ENCODE measurements at places on chromosomes 4 and X.

GRCh38 chr4:138673053-138673452 is 342.5 kb upstream of the NOCT start:
- DNase-seq: no peak

- no peak for DNase-seq
Observed at GRCh38 chr4:42359711-42360110, 37.6 kb upstream of the SHISA3 start.

DNA sequence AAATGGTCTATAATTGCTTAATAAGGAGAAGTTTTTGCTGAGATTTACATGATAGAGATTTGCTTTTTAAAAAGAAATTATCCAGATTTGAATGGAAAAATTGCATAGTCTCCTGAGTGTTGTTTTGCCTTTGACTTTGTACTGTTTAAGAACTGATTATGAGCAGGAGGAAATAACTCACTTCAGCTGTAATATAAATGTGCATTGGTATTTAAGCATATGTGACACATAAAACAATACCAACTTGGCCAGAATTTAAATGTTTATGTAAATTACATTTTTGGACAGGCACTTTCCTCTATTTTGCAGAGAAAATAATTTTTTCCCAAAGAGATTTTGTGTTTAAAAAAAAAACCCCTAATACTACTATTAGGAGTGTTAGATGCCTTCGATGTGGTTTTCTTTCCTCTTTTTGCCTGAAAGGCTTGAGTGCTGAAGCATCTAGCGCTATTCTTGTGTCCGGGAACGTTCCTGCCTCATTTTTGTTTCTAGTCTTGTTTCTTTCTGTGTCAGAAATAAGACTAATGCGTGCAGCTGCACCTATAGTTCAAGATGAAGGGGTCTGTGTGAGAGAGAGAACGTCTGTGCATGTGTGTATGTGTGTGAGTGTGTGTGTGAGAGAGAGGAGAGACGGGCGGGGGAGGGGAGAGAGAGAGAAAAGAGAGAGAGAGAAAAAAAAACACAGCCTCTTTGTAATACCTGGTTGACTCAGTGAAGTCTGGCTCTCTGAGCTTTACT is 60.8 kb downstream of the TBL1X start:
- no peak for DNase-seq

- DNase-seq: no peak
Observed at GRCh38 chrX:119734897-119735339, 23.5 kb upstream of the SOWAHD start.

DNA sequence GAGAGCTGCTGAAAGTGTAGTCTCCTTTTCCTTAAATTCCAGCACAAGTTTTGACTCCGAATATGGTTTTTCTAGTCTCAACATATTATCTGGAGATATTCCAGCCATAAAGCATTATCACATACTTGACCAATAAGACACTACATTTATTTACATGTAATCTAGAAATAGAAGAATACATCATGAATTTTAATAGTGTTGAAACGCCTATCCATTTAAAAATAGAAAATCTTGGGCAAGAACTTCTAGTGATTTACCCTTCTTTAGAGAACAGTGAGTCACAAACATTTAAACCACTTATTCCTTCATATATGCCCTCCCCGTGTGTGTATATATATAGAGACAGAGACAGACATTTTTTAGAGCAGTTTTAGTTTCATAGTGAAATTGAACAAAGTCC is 161.5 kb downstream of the SOWAHB start:
- DNase-seq: peak; percentile 77

GRCh38 chr4:34516524-34516923 is 1727.8 kb downstream of the ARAP2 start:
- DNase-seq: no peak

DNA sequence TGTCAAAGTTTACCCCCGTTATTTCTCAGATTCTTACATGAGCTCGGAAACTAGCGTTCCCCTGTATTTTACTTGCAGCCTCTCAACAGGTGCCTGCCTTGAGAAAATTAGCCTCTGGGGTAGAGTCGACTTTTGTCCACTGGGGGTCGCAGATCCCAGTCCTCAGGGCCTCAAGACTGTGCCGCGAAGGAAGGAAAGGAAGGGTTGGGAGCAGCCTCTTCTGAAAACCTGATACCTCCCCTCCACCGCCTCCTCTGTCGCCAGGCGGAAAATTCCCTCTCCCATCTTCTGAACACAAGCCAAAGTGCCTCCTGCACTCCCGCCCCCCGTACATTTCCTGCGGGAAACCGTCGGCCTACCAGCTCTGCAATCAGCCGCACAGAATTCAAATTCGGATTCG is 44.4 kb upstream of the TMSB15B start:
- DNase-seq: peak; percentile 56

DNA sequence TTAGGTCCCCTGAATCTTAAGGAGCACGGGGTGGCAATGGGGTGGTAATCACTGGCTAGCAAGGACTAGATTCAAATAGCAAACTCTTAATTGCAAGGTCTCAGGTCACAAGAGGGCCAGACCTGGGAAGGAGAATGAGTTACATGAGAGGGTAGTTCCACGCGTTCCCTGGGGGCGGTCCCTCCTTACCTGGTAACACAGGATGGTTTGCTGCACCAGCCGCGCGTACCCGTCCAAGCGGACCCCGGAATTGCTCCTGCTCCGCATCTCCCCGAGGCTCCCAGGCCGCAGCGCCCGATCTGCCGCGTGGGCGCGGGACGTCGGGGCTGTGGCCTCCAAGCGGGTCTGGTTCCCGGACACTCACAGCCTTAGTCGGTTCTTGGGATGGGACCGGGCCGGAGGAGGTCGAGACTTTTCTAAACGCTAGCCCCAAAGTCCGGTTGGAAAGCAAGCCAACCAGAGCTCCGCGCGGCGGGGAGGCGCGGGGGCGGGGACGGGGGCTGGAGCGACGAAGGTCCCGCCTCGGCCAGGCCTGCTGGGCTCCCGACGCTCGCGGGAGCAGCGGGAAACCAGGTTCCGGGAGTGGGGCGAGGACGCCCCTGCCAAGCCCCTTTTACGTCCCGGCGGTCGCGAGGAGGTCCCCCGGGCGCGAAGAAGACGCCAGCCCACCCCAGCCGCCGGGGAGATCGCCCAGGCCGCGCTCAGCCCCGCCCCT is at the start of gene PHKA2:
TSS of gene PHKA2 (minus strand) at position 449 of the 715 bp plus-strand sequence. CDS start at position 267, 182 bp downstream.
- DNase-seq: peak; percentile 18

GRCh38 chrX:13903405-13903804 is 86.5 kb upstream of the GPM6B start:
- DNase-seq: no peak

DNA sequence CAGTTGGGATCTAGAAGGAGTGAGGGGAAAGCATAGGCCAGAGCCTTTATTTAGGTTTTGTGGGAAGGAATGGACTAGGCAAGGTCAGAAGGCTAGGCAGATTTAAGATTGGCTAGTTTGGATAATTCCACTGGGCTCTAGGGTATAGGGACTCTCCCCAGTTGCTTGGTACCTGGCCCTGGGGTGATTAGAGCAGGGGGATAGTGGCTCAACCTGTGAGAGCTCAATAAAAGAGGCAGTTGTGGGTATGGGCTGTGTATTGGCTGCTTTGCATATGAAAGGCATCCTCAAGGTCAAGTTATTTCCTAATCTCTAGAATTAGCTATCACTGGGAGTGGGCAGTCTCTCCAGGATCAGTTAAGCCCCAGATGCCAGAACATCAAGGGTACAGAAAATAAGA is 61.3 kb downstream of the ZNF81 start:
- no peak for DNase-seq

DNA sequence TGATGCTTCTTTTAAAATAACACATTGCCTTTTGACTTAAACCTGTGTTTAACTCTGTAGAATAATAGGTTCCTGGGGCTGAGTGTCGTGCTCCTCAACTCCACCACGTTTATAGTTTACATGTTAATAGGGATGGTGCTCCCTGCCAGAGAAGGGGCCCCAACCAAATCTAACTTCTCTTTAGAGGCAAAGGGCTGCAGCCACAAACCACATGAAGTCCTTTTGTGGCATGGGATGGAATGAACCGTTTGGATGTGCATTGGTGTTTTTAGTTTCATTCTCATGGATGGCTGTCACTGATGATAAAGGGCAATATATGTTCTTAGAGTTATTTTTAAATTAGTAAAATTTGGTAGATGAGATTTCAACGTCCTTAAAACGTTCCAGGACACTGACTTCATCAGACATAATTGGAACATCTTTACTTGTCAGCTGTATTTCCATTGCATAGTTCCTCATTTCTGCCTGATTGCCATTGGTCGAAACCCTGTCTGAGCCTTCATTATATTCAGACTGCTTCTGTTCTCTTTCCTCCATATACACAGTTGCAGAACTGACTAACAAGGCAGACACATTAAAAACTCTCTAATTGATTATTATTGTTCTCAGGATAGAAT is 60.4 kb upstream of the HPF1 start:
- no peak for DNase-seq

DNA sequence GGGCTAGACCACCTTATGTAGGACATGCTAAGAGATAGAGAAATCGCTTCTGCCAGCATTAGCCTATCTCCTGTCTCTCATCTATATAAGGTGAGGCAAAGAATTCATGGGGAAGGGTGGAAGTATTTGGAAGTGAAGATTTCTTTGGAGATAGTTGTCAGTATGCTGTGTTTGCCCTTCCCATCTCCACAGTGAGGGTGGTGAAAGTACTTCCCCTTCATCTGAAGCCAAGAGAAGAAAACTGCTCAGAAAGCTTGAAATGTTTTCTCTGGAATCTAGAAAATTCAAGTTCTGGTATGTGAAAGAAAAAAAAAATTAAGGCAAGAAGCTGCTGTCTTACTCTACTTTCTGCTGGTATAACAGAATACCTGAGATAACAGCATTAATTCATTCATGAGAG is 12.3 kb upstream of the ADH5 start:
- no peak for DNase-seq

- DNase-seq: no peak
Observed at GRCh38 chr4:126395664-126396063, 1080.9 kb downstream of the FAT4 start.

DNA sequence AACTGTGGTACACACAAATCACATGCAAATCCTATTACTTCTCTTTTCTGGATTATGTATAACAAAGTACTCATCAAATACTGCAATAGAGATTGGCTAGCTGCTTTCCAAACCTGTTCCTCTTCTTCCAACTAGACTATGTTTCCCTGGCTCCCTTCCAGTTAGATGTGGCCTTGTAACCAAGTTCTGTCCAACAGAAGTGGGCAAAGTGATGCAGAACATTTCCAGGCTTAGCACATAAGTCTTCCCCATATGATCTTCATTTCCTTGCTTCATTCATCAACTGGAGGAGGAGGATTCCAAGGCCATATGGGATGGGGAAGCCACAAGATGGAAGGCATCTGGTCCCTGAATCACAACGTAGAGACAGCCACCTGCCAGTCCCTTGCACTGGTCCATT is 8.0 kb downstream of the SLC9A7 start:
- DNase-seq: no peak

DNA sequence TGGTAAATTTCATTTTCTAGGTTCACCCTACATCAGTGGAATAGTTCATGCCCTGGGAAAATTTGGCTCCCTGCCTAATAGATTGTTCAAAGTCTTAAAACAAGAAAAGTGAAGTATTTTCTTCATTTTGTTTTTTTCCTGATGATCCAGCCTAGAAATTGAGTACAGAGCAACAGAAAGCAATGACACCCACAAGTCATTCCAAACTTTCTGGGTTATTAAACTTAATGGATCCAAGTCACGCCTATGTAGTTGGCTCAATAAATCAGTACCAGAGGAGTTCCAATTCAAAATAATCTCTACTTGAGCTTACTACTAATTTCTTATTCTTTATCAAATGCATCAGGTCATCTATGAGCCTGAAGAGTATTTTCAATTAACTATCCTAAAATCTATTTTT is 937.6 kb upstream of the SLIT2 start:
- no peak for DNase-seq

- DNase-seq: no peak
Observed at GRCh38 chrX:37686996-37687395, 1.4 kb downstream of the XK start.

GRCh38 chr4:128350449-128351045 is 62.9 kb upstream of the PGRMC2 start:
- DNase-seq: no peak

- no peak for DNase-seq
Observed at GRCh38 chrX:40108162-40108958, 10.6 kb upstream of the BCOR start.

DNA sequence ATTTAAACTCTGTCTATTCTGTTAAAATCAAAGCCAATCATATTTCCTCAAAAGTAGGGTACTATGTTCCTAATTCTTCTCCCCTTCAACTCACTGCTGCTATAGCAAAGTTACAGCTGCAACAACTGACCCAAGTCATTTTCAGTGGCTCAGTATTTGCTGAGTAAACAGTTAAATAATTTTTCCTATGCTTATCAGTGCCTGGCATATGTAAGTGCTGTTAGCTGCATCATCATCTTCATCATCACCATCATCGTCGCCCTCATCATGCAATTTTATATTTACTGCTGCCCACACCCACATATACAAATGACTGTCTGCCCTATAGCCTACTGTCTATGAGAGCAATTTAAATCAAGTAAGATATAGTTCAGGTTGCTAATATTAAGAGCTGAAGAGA is 21.9 kb downstream of the COQ2 start:
- DNase-seq: no peak

GRCh38 chr4:162683659-162684370 is 482.9 kb downstream of the NAF1 start:
- DNase-seq: no peak

DNA sequence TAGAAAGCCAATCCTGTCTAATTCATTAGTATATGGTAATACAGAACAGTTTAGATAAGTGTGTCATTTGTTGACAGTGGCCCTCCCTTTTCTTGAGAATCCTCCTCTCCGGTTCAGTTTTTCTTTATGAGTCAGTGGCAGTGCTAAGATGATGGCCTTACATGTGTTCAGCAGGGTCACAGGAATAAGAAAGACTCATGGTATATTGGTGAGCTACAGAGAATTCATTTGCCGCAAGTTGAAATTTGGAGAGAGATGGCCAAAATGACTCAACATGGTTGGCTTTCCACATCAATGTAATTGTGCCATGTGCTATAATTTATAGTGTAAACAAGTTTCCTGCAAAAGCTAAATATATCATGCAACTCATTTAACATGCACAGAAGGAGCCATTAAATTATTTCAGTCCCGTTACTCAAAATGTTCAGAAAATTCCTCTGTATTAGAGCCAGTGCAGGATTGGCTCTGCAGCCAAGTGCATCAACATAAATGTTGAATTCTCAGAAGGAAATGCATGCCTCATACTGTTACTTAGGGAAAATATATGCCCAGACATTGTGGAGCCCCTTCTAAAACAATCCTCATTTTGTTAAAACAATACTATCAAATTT is 374.3 kb downstream of the AFF2 start:
- no peak for DNase-seq

Measured in HFFc6 (cell line).